ENCODE measurements at places on chromosomes 16 and 17. TPM values are rescaled to one million over a fixed set of nuclear protein-coding genes. Genes with fewer than 3 reads are reported as not detected.

Gene KRT27
- total RNA-seq = 1.4 TPM

Gene CEP295NL
- 32.3 TPM for total RNA-seq

Gene MMP15
- total RNA-seq = 300 TPM

Gene CD300LG
- total RNA-seq = 48.4 TPM

Gene DNAI2
- total RNA-seq = 19.6 TPM

Gene TVP23A
- 3.5 TPM for total RNA-seq

Gene ALDH3A1
- 3.2 TPM for total RNA-seq

DNA sequence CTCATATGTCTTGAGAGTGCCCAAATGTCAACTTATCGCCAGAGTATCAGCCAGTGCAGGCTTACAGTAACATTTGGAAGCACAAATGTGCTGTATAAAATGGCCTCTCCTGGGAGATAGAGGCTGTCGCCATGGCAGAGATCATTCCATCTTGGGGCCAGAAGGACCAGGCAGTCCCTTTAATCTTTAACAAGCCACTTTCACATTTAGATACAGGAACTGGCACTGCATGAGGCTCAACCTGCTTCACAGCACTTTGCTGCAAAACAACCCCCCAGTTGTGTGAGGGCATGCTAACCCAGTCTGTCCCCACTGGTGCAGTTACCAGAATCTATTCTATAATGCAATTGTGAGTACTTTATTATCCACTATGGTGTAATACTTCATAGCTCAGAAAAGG is 4.7 kb upstream of the RFFL start:
- H3K36me3 ChIP-seq = no peaks in the 10 kb centered on the region
- no peak for DNase-seq
- H3K4me1 ChIP-seq = peaks cover 5% of the 10 kb centered on the region
- H3K27ac ChIP-seq = no peak overlapping the region

DNA sequence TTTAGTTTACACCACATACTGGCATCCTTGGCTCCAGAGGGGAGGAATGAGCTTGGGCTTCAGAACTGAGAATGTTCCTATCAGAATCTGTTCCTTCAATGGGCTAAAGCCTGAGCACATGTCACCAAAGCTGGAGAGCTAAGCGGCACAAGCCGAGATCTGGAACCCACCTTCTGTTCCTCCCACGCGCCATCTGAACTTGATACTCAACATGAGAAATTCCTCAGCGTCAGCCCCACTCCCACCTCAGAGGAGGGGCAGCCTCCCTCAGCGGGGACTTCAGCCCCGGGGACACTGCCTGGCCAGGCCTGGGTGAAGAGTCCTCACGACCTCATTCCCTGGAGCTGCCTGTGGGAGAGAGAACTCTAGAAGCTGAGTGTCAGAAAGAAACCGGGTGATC is 22.8 kb upstream of the SLC47A1 start:
- DNase-seq = peak; percentile 69
- H3K4me3 ChIP-seq = no peak overlapping the region
- peaks cover 7% of the 10 kb centered on the region for H3K4me1 ChIP-seq
- no peaks in the 10 kb centered on the region for H3K27me3 ChIP-seq
- H3K27ac ChIP-seq = peak overlapping the region; percentile 57

DNA sequence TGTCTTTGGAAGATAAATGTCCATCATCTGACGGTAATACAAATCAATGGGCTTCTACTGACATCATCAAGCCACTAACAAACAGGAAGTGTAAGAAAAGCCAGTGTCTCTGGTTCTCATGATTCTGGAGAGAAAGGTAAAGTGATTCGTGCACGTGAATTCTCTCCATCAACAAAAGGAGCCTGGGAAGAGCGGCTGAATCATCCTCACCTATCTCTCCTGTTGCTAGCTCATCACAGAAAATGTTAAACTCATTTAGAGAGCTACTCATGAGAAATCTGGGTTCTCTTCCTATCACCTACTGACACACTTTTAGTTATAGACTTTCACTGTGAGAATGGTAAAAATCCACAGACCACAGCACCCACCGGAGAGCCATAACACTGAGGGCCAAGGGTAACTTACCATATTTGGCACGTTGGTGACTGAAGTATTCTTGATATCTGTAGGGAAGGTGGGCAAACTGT is 70.3 kb downstream of the CREBBP start:
- DNase-seq = no peak
- H3K4me1 ChIP-seq = peaks cover 11% of the 10 kb centered on the region
- no peaks in the 10 kb centered on the region for H3K27me3 ChIP-seq
- no peaks in the 10 kb centered on the region for H3K36me3 ChIP-seq

DNA sequence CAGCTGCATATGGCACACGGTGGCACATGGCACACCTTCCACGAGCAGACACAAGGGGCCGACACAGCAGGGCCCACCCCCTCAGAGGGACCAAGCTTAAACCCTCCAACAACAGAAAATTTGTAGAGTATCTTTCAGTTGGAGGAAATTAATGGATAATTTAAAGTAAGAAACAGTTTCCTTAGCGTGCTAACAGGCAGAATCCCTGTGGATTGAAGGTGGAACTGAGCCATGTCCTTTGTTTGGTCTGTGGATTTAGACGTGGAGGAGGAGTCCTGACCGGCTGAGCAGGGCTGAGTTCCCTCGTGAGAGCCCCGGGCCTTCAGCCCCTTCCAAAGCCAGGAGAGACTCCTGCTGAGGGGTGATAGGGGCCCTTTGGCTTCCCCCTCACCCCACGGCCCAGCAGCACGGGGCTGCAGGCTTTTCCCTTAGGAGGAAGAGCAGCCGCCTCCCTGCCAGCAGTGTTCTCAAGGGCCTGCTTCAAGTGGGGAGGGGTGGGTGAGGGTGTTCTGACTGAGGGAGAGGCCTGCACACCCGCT is 1.4 kb upstream of the CYB561 start:
- H3K27ac ChIP-seq = peak overlapping the region; percentile 66
- H3K36me3 ChIP-seq = no peaks in the 10 kb centered on the region
- H3K4me1 ChIP-seq = peaks cover 27% of the 10 kb centered on the region
- no peak for DNase-seq
- H3K27me3 ChIP-seq = no peaks in the 10 kb centered on the region

DNA sequence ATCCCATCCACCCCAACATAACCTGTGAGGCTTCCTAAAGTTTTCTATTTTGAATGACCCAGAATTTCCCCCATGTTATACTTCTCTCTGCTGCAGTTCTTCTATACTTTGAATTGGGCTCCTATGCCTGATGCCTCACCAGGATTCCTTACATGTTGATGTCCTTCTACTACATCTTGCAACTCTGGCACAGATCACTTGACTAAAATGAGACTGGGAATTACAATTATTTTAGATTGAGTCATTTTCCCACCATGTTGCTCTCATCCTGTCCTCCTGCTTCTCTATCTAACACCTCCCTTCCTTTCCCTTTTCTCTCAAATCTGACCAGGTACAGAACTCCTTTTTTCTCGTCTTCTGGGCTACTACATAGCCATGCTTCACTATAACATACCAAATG is 314.0 kb upstream of the KCNJ16 start:
- no peak overlapping the region for H3K27ac ChIP-seq
- DNase-seq = no peak
- H3K4me3 ChIP-seq = no peak overlapping the region
- H3K27me3 ChIP-seq = no peaks in the 10 kb centered on the region
- H3K36me3 ChIP-seq = no peaks in the 10 kb centered on the region
- H3K4me1 ChIP-seq = no peaks in the 10 kb centered on the region

- no peak overlapping the region for H3K4me3 ChIP-seq
- H3K4me1 ChIP-seq = peaks cover under 1% of the 10 kb centered on the region
- H3K36me3 ChIP-seq = no peaks in the 10 kb centered on the region
- H3K27ac ChIP-seq = no peak overlapping the region
- no peaks in the 10 kb centered on the region for H3K27me3 ChIP-seq
- no peak for DNase-seq
These were observed 4.2 kb downstream of the RFNG start for GRCh38 chr17:82047379-82047778.

DNA sequence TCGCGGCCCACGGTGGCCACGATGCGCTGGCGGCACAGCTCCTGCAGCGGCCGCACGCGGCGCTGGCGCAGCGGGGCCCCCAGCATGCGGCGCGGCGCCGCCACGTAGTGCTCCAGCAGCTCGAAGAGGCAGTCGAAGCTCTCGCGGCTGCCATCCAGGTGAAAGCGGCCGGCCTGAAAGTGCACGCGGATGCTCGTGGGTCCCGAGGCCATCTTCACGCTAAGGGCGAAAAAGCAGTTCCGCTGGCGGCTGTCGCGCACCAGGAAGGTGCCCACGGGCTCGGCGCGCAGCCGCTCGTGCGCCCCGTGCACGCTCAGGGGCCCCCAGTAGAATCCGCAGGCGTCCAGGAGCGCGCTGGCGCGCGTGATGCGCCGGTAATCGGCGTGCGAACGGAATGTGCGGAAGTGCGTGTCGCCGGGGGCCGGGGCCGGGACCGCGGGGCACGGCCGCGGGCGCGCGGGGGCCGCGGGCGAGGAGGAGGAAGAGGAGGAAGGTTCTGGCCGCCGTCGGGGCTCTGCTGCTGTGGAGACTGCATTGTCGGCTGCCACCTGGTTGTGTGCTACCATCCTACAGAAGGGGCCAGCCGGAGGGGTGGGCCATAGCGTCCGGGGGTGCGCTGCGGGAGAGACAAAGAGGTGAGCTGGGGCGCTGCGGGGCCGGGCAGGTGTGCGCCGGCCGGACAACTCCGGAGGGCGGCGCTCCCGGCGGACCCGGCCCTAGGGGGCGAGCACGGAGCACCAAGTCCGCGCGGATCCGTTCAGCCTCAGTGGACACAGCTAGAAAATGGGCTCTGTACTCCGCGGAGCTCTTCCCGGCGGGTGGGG is 879 bp downstream of the SOCS1 start:
- peaks cover 18% of the 10 kb centered on the region for H3K4me1 ChIP-seq
- H3K27ac ChIP-seq = peak overlapping the region; percentile 70
- peak overlapping the region; percentile 70 for H3K4me3 ChIP-seq
- no peaks in the 10 kb centered on the region for H3K36me3 ChIP-seq
- H3K27me3 ChIP-seq = no peaks in the 10 kb centered on the region

DNA sequence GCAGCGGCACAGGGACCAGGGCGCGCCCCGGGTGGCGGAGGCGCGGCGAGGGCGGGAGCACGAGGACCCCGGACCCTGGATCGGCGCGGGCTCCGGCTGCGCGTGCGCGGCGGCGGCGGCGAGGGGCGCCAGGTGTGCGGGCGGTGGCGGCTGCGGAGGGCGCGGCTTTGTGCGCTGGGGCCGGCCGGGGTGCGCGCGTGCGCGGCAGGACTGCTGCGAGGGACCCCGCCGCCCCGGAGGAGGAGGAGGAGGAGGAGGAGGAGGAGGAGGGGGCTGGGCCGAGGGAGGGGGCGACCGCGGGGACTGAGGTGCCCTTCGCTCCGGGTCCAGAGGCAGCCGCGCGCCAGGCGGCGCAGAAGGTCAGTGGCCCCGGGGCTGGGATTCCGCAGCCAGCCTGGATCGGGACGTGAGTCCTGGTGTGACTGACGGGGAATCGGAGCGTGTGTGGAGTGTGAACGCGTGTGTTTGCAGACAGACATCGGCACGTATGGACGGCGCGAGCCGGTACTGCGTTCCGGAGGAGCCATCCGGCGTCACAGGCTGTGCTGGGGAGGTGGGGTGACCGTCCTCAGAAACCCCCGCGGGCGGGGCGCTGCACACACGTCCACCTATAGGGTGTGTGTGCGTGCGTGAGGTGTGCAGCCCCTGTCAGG is 19.5 kb upstream of the RAP1GAP2 start:
- H3K4me1 ChIP-seq = peaks cover 4% of the 10 kb centered on the region
- H3K27me3 ChIP-seq = no peaks in the 10 kb centered on the region
- H3K36me3 ChIP-seq = no peaks in the 10 kb centered on the region
- no peak overlapping the region for H3K27ac ChIP-seq

DNA sequence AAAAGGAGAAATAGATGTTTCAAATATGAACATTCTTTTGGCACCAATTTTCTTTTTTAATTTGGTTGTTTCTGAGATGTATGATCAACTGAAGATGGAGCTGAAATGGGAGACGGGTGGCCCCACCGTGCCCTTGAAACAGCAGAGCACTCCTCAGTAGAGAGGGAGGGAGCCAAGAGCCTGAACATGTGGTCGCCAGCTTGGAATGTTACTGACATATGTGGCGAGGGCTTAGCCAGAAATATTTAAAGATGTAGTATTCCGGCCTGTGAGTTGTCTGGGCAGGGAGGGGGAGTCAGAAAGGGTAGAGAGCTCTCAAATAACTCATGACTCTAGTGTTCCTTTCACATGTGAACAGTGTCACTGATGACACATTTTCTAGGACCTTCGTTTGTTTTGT is 13.3 kb upstream of the MRC2 start:
- no peaks in the 10 kb centered on the region for H3K36me3 ChIP-seq
- H3K27ac ChIP-seq = no peak overlapping the region
- H3K27me3 ChIP-seq = no peaks in the 10 kb centered on the region
- no peak for DNase-seq

GRCh38 chr17:82440469-82440981 is 10.0 kb downstream of the CYBC1 start:
- DNase-seq = no peak
- H3K27me3 ChIP-seq = no peaks in the 10 kb centered on the region
- H3K4me1 ChIP-seq = peaks cover 34% of the 10 kb centered on the region
- no peaks in the 10 kb centered on the region for H3K36me3 ChIP-seq
- H3K4me3 ChIP-seq = no peak overlapping the region
- peak overlapping the region; percentile 59 for H3K27ac ChIP-seq

GRCh38 chr16:75254359-75254837 is 3.0 kb upstream of the BCAR1 start:
- H3K27ac ChIP-seq = peak overlapping the region; percentile 8
- no peak for DNase-seq
- H3K36me3 ChIP-seq = no peaks in the 10 kb centered on the region
- H3K4me3 ChIP-seq = no peak overlapping the region
- peaks cover 80% of the 10 kb centered on the region for H3K4me1 ChIP-seq
- H3K27me3 ChIP-seq = no peaks in the 10 kb centered on the region

GRCh38 chr16:57409870-57410587 is 5.5 kb downstream of the CCL17 start:
- no peaks in the 10 kb centered on the region for H3K36me3 ChIP-seq
- H3K4me1 ChIP-seq = no peaks in the 10 kb centered on the region
- no peak for DNase-seq
- no peak overlapping the region for H3K27ac ChIP-seq
- H3K27me3 ChIP-seq = no peaks in the 10 kb centered on the region

- no peak for DNase-seq
- no peak overlapping the region for H3K4me3 ChIP-seq
- H3K27me3 ChIP-seq = no peaks in the 10 kb centered on the region
- H3K27ac ChIP-seq = no peak overlapping the region
- no peaks in the 10 kb centered on the region for H3K4me1 ChIP-seq
These were observed 32.3 kb downstream of the ATPAF2 start for GRCh38 chr17:18006495-18007239.

GRCh38 chr17:72056727-72057290 is 64.0 kb upstream of the SOX9 start:
- H3K4me3 ChIP-seq = no peak overlapping the region
- no peaks in the 10 kb centered on the region for H3K27me3 ChIP-seq
- H3K4me1 ChIP-seq = no peaks in the 10 kb centered on the region
- no peaks in the 10 kb centered on the region for H3K36me3 ChIP-seq

GRCh38 chr17:35612924-35613521 is 25.9 kb downstream of the AP2B1 start:
- H3K4me3 ChIP-seq = no peak overlapping the region
- H3K27ac ChIP-seq = no peak overlapping the region
- no peaks in the 10 kb centered on the region for H3K36me3 ChIP-seq
- H3K27me3 ChIP-seq = no peaks in the 10 kb centered on the region
- DNase-seq = peak; percentile 72
- H3K4me1 ChIP-seq = no peaks in the 10 kb centered on the region

GRCh38 chr17:43427362-43428043 is 28.7 kb downstream of the ARL4D start:
- H3K36me3 ChIP-seq = no peaks in the 10 kb centered on the region
- no peak for DNase-seq
- H3K4me3 ChIP-seq = no peak overlapping the region
- H3K27me3 ChIP-seq = no peaks in the 10 kb centered on the region

- H3K27me3 ChIP-seq = no peaks in the 10 kb centered on the region
- peaks cover 30% of the 10 kb centered on the region for H3K4me1 ChIP-seq
- peaks cover 5% of the 10 kb centered on the region for H3K36me3 ChIP-seq
- H3K27ac ChIP-seq = no peak overlapping the region
- no peak for DNase-seq
These were observed 6.7 kb downstream of the UBTF start for GRCh38 chr17:44212507-44213402.
